ENCODE measurements at places on chromosomes 1 and 21. TPM values are rescaled to one million over a fixed set of nuclear protein-coding genes. Genes with fewer than 3 reads are reported as not detected.

PLCH2 gene
- under 0.01 TPM for total RNA-seq

ZNF695 gene
- total RNA-seq: 3.2 TPM

LIPI gene
- total RNA-seq: not detected

PODN gene
- total RNA-seq: 0.29 TPM

MEGF6 gene
- total RNA-seq: 24.7 TPM

NFASC gene
- total RNA-seq: 0.14 TPM

Measured in thoracic aorta endothelial cell (primary cell).